Fibroblast of skin of right quadriceps (primary cell): ENCODE measurements at places on chromosomes 3 and 15.

DNA sequence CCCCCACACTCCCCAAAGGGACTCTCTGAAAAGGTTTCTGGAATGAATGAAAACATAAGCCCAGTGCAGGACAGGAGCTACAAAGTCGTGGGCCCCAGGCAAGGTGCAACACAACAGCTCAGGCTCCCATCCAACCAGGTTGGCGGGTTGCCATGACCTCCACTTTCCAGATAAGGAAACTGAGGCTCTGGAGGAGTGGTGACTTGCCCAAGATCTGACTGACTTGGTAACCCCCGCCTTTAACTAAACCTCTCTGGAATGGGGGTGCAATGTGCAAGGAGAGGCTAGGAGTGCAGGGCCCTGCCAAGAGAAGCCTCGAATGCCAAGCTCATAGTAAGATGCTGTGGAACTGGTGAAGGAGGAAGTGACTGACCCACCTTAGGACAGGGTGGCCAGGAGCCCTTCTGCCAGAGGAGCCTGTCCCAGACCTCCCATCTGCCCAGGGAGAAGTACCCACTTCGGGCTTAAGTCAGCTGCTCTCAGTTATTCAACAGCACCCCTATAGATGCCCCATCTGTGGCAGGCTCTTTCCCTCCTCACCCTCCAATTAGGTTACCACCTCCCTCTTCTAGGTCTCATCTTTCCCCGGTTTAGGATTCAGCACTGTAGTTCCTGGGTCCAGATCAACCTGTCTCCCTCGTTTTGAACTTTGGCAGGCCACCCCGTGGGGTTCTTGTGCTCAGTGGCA is 553 bp upstream of the TNNC1 start:
- no peak for DNase-seq

GRCh38 chr15:29749365-29750086 is 72.7 kb downstream of the TJP1 start:
- DNase-seq = peak; percentile 2

DNA sequence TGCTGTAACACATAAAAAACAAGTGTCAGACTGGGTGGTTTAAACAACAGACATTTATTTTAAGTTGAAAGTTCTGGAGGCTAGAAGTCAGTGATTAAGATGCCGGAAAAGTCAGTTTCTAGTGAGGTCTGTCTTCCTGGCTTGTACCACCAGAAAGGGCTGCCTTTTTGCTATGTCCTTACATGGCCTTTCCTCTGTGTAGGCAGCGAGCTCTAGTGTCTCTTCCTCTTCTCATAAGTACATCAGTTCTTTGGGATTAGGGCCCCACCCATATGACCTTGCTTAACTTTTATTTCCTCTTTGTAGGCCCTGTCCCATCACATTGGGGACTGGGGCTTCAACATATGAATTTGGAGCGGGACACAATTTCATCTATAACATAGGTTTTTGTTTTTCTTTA is 128.0 kb downstream of the BBX start:
- DNase-seq = no peak

- DNase-seq = no peak
These were observed 28.1 kb downstream of the ZNF589 start for GRCh38 chr3:48268936-48269561.

GRCh38 chr3:133674290-133674919 is 12.7 kb upstream of the TOPBP1 start:
- DNase-seq = no peak

DNA sequence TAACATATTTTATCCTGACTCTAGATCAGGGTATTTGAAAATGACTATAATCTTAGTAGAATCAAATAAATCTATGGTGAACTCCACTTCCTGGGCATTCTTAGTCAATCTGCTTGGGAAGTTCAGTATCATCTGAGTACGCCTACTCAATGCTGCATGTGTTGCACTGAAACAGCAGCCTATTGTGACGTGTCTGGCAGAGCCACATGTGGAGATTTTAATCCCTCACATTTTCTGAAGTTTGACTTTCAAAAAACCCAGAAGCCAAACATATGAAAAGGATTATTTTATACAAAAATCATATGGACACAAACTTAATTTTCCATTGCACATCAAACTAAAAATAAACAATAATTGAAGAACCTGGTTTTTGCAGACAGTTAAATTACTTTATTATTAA is 798.3 kb downstream of the ROBO1 start:
- DNase-seq = peak; percentile 79
